SW 1271 (cell line): ENCODE measurements at places on chromosomes 11 and 22.

DNA sequence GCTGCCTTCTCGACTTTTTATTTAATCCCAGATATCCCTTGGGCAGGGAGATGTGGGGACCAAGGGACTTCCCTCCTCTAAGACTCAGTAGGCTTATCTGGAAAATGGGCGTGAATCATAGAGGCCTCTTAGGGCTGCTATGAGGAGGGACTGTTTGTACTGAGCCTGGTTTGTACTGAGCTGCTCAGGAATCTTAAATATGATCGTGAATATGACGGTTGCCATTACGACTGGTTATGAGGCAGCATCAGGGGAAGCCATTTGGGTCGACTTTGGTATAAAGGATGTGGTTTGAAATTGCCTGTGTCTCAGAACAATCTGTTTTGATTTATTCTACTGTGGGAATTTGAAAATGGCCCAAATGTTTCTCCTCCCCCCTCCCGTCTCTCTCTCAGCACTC, 20.6 kb downstream of the TSPAN18 start:
- no peak for DNase-seq

- DNase-seq: no peak
These were observed 41.5 kb upstream of the CCND1 start for GRCh38 chr11:69599502-69599901.

- no peak for DNase-seq
These were observed 123.9 kb upstream of the NARS2 start for GRCh38 chr11:78698612-78699011.

GRCh38 chr11:10604340-10604748, 35.9 kb upstream of the LYVE1 start:
- no peak for DNase-seq

GRCh38 chr11:107928767-107929507, 689 bp downstream of the RAB39A start:
- DNase-seq: no peak
